CD4-positive, alpha-beta T cell treated with Interleukin-1 beta for 1 hour (primary cell): ENCODE measurements at places on chromosomes 2 and 18.

DNA sequence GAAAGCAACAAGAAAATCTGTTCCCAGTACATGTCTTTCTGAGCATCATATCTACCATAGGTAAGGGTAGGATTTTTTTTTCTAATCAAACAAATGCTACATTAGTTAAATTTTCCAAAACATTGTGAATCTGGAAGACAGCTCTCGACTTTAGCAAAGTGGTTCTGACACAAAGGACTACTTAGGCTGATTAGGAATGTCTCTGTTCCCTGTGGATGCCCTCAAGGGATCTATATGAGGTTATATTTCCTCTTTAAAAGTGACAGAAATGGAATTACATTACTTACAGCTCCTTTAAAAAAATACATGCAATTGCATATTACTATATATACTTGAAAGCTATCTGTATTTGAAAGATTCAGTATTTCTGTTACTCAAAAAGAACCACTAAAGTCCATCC lies 15.4 kb downstream of the NYAP2 start:
- no peak for DNase-seq

- DNase-seq = no peak
Measured at GRCh38 chr2:223797811-223798721, 39.3 kb downstream of the AP1S3 start.

GRCh38 chr18:69257861-69258458 lies 142.7 kb upstream of the DOK6 start:
- DNase-seq = no peak

DNA sequence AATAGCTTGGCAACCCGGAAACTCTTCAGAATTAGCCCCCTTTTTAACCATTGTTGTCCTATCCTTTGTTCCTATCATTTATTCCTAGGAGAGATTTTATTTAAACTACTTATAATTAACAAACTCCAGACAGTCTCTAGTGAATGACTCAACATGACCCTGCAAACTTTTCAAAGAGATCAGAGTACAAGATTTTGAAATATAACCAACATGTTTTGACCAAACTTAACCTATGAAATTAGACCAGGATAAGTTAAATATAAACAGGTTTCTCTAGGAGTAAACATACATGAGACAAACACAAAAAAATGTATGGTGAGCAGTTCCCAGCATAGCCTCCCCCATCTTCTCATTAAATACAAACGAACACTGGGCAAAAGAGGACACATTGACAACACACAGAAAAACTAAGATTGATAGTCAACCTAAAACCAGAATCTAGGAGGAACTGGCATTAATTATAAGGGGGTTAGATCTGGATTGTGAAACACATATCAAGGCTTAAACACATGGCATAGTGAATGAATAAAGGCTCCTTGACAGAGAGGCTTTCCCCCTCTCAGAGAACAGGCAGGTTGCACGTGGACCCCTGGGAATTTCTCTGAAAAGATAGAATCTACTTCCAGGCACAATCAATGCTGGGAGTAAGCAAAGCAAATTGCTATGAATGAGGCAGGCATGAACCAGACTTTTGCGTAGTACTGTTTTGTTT lies 284.1 kb downstream of the IRS1 start:
- no peak for DNase-seq

DNA sequence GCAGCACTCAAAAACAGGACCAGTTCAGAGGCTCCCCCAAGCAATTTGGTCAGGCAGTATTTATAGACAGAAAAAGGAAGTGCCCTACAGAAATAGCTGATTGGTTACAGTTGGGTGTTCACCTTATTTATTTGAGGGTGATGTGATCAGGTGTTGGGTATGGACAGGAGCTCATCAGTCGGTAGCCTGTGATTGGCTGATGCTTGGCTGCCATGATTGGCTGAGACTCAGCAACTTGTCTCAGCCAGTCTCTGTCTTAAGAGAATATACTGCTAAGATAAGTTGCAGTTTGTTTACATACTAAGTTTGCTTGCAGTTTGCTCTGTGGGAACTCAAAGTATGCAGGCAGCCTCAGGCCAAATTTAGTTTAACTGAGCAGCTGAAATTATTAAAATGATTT lies 9.4 kb downstream of the ABCG8 start:
- DNase-seq = no peak

DNA sequence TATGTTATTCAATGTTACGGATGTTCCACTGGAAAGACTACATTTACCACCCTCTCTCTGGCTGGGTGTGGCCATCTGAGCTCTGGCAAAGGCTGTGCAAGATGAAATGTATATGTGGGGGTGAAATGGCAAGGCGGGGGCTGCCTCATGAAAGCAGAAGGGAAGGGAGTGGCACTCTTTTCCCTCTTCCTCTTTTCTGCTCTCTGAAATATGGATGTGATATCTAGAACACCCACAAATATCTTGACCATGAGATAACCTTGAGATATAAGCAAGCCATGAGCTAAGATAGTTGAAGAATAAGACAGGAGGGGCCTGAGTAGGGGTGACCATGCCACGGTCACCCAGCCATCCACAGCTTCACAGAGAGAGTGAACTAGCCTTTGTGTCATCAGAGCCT lies 367.8 kb upstream of the ID2 start:
- DNase-seq = no peak

- DNase-seq = no peak
Measured at GRCh38 chr2:3420076-3420768, 40.7 kb downstream of the TRAPPC12 start.

DNA sequence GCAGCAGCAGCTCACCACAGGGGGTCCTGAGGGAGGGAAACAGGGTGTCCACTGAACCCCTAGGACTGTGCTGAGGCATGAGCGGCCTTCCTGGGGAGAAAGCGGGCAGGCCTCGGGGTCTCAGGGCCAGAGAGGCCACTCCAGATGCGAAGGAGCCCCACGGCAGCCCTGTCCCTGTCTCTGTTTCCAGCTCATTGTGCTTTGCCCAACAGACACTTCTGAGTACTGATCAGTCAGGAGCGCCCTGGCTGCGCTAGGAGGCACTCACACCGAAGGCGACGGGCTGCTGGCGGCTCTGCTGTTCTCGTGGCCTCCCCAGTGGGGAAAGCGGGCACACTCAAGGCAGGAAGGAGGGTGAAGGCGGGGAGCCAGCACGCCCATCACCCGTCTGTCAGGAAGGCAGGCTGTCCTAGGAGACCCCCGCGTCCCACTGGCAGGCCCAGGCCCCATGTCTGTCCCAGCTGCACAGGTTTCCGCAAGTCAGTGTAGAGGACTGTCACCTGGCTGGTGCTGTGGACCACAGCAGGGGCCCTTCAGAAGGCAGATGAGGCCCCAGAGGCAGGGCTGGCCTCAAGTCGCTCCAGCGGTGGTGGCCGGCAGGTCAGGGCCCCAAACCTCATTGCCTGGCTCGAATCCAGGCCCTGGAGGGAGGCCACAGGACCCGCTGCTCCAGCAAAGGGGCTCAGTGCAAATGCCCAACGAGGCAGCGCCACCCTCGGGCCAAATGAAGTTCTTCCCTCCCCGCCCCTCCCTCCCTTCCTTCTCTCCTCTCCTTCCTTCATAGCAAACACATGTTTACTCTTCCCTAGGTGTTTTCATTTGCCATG lies 6.8 kb downstream of the ESPNL start:
- no peak for DNase-seq
